ENCODE measurements at places on chromosomes 4 and X.

GRCh38 chr4:109410226-109410625 lies 23.4 kb upstream of the SEC24B start:
- DNase-seq: no peak

DNA sequence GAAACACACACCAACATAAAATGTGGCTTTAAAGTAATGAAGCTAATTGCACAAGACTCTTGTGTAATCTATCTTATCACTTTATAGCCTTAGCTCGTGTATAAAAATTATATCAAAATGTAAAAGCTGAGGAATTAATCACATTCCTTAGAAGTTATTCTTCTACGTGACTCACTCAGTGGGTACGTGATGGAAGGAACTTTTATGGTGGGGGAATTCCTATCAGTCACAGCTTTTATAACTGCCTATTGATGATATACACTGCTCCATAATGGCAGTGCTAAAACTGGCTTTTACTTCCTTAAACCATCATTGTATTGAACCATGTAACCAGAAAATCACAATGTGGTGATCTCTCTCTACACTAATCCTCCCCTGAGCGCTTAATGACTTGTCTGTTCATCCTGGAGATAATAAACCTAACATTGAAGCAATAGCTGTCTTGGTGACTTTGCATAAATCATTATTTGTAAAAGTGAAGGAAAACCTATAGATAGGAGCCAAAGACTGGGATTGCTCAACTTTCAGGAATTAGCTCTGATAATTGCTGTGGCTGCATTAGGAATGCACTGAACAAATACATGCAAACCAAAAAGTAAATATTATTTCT lies 276.7 kb downstream of the GBA3 start:
- no peak for DNase-seq

GRCh38 chrX:45428831-45429230 lies 228.2 kb upstream of the DIPK2B start:
- DNase-seq: no peak

- DNase-seq: no peak
Measured at GRCh38 chrX:44330227-44330626, 13.2 kb downstream of the EFHC2 start.

DNA sequence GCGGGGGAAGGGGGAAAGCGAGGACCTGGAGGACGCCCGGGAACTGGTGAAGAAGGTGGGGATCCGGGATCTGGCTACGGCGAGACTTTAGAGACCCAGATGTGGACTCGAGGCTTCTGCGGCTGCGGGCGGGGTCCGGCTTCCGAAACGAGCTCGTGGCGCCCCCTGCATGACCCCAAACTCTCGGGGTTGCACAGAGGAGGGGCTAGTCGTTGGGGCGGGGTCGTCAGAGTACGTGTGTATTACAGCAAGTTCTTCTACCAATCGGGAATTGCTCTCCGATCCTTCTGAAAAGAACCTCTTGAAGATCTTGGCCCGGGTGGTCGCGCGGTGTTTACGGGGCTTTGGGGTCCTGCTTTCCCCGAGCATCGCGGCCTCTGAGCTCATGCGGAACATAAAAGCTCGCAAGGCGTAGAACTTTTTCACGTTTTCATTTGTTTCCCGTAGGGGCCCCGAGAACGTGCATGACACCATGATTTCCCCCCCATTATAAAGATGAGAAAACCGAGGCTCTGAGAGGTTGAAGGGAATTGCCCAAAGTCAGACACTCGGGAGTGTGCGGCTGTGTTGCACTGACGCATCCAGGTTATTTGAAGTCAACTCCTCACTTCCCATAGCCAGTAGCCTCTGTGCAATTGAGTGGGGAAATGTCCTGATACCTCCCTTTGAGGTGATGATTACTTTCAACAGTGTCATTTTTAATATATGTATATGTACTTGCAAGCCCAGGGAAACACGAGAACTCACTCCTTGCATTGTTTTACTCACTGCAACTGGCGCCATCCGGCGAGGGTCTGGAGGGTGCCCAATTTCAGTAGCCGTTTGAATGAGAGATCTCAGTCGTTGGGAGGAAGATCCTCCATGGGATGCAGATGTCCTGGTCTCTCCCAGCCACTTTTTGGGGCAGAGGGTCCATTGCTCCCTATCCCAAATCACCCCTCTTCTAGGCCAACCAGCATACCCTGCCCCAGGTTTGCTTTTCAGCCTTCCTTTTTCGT lies at the start of gene BEND4:
Gene BEND4 (minus strand): TSS at position 149 of the 998 bp plus-strand sequence. CDS start 512 bp downstream, outside the sequence.
- no peak for DNase-seq

DNA sequence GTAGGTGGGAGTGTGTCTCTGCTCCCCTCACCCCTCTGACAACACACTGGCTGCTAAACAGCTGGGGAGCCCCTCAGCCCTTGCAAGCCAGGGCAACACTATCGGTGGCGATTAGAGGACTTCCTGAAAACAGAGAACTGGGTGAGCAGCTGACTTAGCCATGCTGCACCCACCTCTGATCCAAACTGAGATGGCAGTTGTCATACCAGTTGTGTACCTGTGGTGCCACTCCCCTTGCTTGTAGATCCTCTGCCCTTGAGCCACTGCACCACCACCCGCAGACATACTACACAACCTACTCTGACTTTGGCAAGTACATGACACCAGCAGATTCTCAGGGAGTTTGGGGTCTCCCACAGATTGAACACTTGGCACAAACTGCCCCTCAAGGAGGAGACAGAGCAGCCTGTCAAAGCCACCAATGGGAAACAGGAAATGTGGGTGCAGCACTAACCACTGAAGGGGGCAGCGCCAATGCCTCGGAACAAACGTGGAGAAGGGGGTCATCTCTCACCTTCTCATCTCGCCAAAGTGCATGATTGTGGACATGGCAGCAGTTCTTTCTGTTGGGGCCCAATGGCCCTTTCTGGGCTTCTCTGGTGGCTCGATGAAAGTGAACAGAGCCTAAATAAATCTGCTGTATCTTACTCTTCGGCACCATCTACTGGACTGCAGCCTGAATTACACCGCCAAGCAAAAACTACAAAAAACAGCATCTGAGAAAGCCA lies 119.8 kb downstream of the NEK1 start:
- DNase-seq: no peak

GRCh38 chr4:20570981-20571715 lies 129.1 kb upstream of the PACRGL start:
- DNase-seq: no peak

- DNase-seq: no peak
Measured at GRCh38 chrX:39242187-39242586, 440.9 kb downstream of the MID1IP1 start.

DNA sequence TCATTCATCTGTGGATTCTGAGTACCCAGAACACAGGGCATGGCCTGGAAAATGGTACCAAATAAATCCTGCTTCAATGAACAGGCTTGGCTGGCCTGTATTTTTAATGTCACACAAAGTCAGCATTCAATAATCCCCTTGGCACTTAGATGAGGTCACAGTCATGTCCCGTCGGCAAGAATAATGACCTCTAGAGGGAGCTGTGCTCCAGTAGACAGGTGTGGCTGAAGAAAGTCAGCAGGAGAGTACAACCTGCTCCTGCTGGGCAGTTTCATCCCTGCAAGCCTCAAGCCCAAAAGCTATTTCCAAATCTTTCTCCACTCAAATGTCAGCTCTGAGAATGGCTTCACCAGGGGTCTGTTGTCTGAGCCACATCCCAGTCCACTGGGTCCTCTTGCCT lies 404.0 kb upstream of the F9 start:
- DNase-seq: no peak

DNA sequence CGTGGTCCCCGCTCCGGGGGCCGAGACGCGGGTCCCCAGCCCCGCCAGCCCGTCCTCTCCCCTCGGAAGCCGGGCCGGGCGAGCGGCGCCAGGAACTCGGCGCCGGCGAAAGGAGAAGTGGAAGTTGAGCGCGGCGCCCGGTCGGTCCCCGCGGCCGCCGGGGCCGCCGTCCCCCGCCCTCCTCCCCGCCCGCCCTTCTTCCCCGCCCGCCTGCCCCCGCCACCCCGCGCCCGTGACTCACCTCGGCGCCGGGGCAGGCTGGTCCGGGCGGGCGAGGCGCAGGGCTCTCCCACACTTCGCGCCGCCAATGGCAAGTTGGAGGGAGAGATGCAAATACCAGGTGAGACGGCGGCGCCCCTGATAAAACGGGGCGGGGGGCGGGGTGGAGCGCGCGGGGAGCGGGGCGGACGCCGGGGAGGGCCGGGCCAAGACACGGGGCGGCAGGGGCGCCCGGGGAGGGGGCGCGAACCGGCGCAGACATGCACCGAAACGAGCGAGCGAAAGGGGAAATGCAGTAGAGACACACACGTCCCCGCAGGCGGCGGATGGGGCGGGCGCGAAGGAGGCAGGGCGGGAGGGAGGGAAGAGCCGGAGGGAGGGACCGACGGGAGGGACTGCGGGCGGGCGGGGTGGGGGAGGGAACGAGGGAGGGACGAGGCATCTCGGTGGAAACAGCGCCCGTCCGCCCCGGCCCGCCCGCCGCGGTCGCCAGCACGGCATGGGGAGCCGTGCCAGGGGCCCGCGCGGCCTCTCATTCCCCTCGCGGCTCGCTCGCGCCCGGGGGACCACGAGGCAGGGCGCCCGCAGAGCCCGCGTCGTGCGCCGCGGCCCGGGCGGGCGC lies at the start of gene ELF4:
Gene ELF4 (minus strand): TSS at position 119 of the 841 bp plus-strand sequence. CDS start 29,167 bp downstream, outside the sequence.
- peak; percentile 48 for DNase-seq

DNA sequence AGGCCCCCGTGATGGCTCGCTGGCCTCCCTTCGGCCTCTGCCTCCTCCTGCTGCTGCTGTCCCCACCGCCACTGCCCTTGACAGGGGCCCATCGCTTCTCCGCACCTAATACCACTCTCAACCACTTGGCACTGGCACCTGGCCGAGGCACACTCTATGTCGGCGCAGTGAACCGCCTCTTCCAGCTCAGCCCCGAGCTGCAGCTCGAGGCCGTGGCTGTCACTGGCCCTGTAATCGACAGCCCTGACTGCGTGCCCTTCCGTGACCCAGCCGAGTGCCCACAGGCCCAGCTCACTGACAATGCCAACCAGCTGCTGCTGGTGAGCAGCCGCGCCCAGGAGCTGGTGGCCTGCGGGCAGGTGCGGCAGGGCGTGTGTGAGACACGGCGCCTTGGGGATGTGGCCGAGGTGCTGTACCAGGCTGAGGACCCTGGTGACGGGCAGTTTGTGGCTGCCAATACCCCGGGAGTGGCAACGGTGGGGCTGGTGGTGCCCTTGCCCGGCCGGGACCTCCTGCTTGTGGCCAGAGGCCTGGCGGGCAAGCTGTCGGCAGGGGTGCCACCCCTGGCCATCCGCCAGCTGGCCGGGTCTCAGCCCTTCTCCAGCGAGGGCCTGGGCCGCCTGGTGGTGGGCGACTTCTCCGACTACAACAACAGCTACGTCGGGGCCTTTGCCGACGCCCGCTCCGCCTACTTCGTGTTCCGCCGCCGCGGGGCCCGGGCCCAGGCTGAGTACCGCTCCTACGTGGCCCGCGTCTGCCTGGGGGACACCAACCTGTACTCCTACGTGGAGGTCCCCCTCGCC lies 3.0 kb downstream of the PLXNB3 start:
- DNase-seq: no peak

GRCh38 chr4:40909363-40909876 lies 159.7 kb downstream of the NSUN7 start:
- DNase-seq: peak; percentile 70

DNA sequence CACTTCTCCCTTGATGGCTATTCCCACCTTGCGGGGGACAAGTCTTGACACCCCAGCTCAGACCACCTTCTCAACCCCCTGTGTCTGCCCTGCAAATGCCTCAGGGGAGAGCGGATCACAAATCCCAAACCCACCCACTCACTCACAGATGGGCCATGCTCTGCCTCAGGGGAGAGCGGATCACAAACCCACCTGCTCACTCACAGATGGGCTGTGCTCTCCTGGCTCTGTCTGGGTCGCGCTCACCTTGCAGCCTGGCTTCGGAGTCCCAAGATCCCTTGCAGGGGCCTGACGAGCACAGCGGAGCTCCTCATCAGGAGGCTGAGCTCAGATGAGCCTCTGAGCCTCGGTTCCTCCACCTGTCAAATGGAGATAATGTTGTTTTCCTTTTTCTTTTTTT lies 38.6 kb downstream of the HTRA3 start:
- no peak for DNase-seq

GRCh38 chr4:95114521-95114920 lies 356.8 kb downstream of the BMPR1B start:
- no peak for DNase-seq

DNA sequence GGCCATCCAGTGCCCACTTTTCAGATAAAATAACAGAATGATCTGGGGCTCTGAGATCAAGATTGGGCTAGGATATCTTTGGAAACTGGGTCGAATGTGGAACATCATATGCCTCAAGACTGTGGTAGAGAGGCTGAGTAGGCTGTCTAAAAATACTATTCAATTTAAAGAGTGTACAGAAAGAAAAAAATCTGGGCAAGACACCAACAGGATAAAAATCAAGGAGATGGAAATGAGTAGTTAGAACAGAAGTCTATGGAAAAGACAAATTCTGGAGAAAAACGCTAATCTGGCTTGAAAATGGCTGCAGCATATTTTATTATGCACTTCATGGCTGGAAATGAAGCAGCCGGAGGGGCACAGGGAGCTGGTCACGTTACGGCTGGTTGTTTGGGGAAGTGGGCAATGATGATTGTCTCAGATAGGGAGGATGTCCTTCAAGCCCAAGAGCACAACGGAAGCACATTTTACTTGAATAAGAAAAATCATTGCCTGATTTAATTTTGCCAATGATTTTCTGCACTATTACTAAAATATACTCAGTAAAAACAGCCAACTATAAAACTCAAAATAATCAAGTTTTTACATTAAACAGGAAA lies 27.1 kb upstream of the MAPK10 start:
- DNase-seq: no peak

- DNase-seq: no peak
Measured at GRCh38 chr4:119835613-119835910, 207.0 kb upstream of the PDE5A start.

All from stimulated activated CD4-positive, alpha-beta T cell treated with anti-CD3 and anti-CD28 coated beads, Interleukin-1b, Interleukin-23, amount 100 ng/mL, for 48 hours (primary cell).